Neural progenitor cell (in vitro differentiated cells): ENCODE measurements at places on chromosomes 11 and 22. TPM values are rescaled to one million over a fixed set of nuclear protein-coding genes. Genes with fewer than 3 reads are reported as not detected.

The INSC gene
- 0.09 and 0.87 TPM in 2 replicates for total RNA-seq

The FOLH1 gene
- total RNA-seq = not detected in 2 replicates

The MS4A4A gene
- total RNA-seq = not detected in 2 replicates

The OR8G1 gene
- total RNA-seq = not detected in 2 replicates

The POTEH gene
- not detected in 2 replicates for total RNA-seq

The SLC25A45 gene
- 0.47 and 1.2 TPM in 2 replicates for total RNA-seq

The FADS1 gene
- 163 and 184 TPM in 2 replicates for total RNA-seq

The CARNS1 gene
- total RNA-seq = 0.22 and 0.52 TPM in 2 replicates

The MEI1 gene
- total RNA-seq = 0.25 TPM in 1 of 2 replicates, not detected in the other

The MRGPRE gene
- total RNA-seq = not detected in 2 replicates

The SERPING1 gene
- total RNA-seq = 46.0 and 68.1 TPM in 2 replicates

The PGM2L1 gene
- total RNA-seq = 12.3 and 15.9 TPM in 2 replicates

The OR52N4 gene
- 0.12 TPM in 1 of 2 replicates, not detected in the other for total RNA-seq

The SLC22A8 gene
- total RNA-seq = not detected in 2 replicates

The CREB3L1 gene
- 0.43 and 1.7 TPM in 2 replicates for total RNA-seq

The KBTBD3 gene
- total RNA-seq = 4.9 and 6.9 TPM in 2 replicates

The SGSM1 gene
- 1.1 and 1.8 TPM in 2 replicates for total RNA-seq

The NCAM1 gene
- 17.5 and 20.8 TPM in 2 replicates for total RNA-seq

The CSF2RB gene
- 0.03 TPM in 1 of 2 replicates, not detected in the other for total RNA-seq

The TTC36 gene
- 0.62 TPM in 1 of 2 replicates, not detected in the other for total RNA-seq

The GDPD4 gene
- not detected in 2 replicates for total RNA-seq

The MIOX gene
- not detected in 2 replicates for total RNA-seq

The SOX10 gene
- total RNA-seq = 0.99 and 4.5 TPM in 2 replicates

The SEPTIN5 gene
- total RNA-seq = 5.0 and 8.2 TPM in 2 replicates

The CSNK2A3 gene
- 1.7 and 5.9 TPM in 2 replicates for total RNA-seq

The FXYD2 gene
- 1.7 and 1.9 TPM in 2 replicates for total RNA-seq

The SCN2B gene
- 0.15 and 0.37 TPM in 2 replicates for total RNA-seq

The HEPN1 gene
- not detected in 2 replicates for total RNA-seq

The SLC22A6 gene
- total RNA-seq = not detected in 2 replicates

The TRIOBP gene
- 25.2 and 51.0 TPM in 2 replicates for total RNA-seq
